ENCODE measurements at places on chromosomes 5 and 9. TPM values are rescaled to one million over a fixed set of nuclear protein-coding genes. Genes with fewer than 3 reads are reported as not detected.
A peak's percentile ranks its signal among the peaks of the same experiment; 100 is the strongest.

Gene SHC3
- total RNA-seq: 2.3 TPM

Gene GABRA1
- not detected for total RNA-seq

Gene PDE8B
- 0.66 TPM for total RNA-seq

Gene IL7R
- total RNA-seq: 0.19 TPM

Gene PTCD2
- 16.2 TPM for total RNA-seq

Gene TSLP
- 0.20 TPM for total RNA-seq

DNA sequence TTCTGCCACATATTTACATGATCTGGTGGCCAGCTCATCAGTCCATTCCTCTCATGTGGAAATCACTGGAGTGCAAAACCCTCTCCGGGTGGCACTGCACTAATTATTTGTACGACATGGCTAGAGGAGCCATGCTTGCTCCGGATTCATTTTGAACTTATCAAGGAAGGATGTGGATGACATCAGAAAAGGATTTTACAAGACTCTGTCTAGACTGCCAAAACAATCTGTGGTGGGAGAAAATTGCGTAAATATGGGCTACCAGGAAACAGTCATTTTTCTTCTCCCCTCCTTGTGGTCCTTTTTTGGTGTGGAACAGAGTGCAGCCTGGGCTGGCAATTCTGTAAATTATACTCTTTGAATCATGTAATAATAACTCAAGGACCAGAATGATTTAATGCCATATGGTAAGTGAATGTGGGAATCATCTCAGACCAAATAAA lies 123.4 kb upstream of the IFNE start:
- DNase-seq: no peak

DNA sequence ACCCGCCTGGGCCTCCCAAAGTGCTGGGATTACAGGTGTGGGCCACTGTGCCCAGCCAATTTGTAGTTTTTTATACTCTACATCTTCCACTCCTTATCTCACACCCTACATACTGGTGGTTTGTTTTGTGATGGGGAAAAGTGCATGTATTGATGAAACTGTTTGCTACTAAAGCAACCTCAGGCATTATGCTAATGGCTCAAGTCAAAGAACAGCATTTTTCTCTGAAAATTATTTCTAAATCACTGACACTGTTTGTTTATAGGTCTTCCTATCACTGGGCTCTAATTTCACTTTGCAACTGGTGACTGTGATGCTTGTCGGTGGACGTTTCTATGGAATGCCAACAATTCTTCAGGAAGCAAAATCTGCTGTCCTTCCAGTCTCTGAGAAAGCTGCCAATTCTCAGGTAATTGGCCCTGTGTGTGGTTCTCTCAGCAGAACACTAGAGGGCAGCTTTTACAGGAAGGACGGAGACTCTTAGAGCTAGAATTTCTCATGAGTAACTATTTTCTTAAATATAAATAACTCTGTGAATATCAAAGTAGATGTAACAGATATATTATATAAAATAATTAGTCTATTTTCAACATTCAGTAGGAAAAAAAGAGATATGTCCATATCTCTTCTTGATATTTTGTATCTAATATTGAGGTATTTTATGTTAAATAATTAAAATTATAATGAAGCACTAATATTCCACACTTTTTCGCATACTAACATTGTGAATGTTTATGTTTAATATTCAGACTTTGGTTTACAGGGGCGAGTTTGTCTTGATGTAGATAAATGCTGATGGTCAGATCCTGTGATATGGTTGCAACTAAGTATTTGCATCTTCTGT lies 244.1 kb downstream of the ADGRV1 start:
- DNase-seq: peak; percentile 58

DNA sequence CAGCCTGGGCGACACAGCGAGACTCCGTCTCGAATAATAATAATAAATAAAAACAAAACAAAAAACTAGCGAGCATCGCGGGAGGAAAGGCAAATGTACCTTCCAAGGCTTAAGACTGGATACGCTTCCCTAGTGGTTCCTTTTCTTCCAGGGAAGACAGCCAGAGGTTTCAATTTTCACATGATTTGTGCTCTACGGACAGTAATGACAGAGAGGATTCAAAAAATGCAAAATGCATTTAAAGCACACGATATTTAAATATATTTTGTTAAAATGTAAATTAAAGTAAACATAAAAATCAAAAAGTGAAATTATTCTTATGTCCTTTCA lies 4.3 kb upstream of the TRIM41 start:
- DNase-seq: no peak

GRCh38 chr5:81751836-81752643 lies 1.1 kb upstream of the SSBP2 start:
- DNase-seq: no peak

- no peak for DNase-seq
Measured at GRCh38 chr5:53856506-53856905, 296.1 kb downstream of the NDUFS4 start.

DNA sequence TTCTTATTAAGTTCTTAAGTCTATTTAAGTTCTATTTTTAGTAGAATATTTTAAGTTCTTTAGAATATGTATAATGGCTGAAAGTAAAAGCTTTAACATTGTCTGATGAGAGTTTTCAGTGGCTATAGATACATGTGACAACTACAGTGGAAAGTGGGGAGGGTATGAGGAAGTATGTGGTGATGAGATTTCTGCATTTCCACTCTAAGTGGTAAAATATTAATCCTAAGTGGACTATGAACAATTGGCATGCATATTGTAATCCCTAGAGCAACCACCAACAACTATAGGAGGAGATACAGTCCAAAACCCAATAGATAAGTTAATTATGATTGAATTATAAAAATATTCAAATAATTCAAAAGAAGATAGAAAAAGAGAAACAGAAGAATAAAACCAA lies 183.6 kb downstream of the GADD45G start:
- no peak for DNase-seq

DNA sequence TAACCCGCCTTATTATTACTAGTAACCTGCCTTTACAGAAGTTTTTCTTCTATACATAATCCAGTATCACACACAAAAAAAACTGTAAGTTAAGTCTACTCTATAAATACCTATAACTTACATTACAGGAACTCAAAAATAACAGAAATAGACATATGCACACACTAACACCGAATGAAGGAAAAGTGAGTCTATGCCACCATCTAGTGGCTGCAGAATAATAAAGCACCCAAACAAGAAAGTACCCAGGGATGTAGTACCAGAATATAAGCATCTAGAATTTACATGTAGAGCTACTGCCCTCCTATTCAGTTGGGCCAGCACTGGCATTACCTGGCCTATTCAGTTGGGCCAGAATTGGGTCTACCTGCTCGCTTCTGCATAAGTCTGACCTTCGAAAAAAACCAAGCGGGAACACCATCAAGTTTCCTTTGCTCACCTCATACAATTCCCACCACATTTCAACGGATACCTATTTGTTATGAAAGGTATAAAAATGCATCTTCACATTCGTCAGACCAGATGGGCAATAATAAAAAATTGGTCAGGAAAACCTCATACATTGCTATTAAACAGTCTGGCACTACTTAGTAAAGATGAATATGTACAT lies 4.0 kb upstream of the NIPSNAP3A start:
- DNase-seq: peak; percentile 24

- DNase-seq: no peak
Measured at GRCh38 chr5:132828846-132829494, 1.5 kb downstream of the SHROOM1 start.

GRCh38 chr5:73693573-73694061 lies 67.6 kb downstream of the ARHGEF28 start:
- peak; percentile 51 for DNase-seq

GRCh38 chr5:139389701-139390638 lies at the start of gene MZB1:
Gene MZB1 (minus strand): TSS chr5:139389913. CDS start chr5:139389856, 57 bp downstream.
- no peak for DNase-seq

- no peak for DNase-seq
Measured at GRCh38 chr9:16487915-16488314, 382.6 kb downstream of the BNC2 start.

DNA sequence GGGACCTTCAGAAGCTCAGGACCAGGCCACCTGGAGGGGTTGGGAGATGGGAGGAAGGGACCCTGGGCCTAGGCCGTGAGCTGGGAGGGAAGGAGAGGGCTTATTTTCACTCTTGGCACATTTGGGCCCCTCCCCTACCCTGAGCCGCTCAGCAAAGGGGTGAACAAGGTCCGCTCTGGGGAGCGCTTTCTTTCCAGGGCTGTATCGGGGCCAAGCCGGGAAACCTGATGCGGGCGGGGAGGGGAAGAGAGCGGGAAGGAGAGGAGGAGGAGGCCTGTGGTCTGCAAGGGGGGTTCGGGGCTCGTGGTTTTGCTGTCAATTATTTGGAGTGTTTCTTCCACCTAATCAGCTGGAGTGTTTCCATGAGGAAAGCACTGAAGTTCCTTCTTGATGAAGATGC lies 62.7 kb upstream of the RXRA start:
- DNase-seq: no peak

DNA sequence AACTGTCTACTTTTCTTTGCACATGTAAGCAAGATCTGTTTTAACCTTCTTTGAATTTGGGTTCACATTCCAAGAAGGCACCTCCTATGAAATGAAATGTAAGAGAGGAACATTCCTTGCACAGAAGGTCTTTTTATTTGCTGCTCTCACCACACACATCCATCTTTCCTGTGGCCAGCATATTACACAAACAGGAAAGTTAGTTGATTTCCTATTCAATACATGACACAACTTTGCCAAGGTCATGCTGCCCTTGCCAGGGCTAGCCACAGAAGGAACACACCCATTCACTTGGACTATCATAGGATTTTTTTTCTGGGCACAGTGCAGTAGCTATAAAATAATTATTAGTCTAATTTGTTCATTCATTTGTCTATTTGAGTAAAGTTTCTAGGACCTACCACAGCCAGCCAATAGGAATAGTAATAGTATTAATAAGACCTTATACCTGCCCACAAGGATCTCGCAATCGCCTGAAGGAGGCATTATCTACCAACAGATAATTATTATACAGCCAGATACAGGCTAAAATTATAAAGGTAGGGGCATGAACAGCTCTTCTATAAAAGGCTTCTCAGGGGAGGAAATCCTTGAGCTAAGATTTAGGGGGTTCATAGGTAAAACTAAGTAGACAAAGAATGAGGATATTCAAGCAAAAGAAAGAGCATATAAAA lies 78.1 kb upstream of the NREP start:
- DNase-seq: no peak

GRCh38 chr5:16580382-16580781 lies 36.4 kb downstream of the RETREG1 start:
- DNase-seq: no peak

GRCh38 chr5:41510176-41510831 lies at the start of gene PLCXD3:
Gene PLCXD3 (minus strand): TSS chr5:41510601. CDS start chr5:41510526, 75 bp downstream.
- DNase-seq: peak; percentile 34

GRCh38 chr5:68319706-68320412 lies 104.3 kb downstream of the PIK3R1 start:
- DNase-seq: no peak

DNA sequence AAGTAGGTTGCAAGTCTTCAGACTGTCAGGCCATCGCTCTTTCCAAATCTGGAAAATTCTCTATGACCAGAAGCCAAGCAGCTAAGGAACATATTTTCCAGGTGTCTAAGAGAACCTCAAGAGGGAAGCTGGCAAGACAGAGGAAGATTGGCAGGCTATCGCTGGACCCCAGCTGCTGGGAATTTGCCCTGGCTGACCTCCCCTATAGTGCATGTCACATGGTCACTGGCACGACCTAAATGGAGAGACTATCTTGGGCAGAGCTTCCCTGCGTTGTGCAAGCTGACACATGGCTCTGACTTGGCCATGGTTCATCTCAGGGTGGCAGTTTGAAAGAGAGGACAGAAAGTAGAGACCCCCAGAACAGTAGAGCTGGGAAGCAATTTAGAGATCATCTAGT lies 104.9 kb upstream of the ZNF618 start:
- no peak for DNase-seq
